ENCODE measurements at places on chromosomes 4 and X.

GRCh38 chr4:78517050-78517652 lies 34.4 kb upstream of the ANXA3 start:
- peak; percentile 71 for DNase-seq

DNA sequence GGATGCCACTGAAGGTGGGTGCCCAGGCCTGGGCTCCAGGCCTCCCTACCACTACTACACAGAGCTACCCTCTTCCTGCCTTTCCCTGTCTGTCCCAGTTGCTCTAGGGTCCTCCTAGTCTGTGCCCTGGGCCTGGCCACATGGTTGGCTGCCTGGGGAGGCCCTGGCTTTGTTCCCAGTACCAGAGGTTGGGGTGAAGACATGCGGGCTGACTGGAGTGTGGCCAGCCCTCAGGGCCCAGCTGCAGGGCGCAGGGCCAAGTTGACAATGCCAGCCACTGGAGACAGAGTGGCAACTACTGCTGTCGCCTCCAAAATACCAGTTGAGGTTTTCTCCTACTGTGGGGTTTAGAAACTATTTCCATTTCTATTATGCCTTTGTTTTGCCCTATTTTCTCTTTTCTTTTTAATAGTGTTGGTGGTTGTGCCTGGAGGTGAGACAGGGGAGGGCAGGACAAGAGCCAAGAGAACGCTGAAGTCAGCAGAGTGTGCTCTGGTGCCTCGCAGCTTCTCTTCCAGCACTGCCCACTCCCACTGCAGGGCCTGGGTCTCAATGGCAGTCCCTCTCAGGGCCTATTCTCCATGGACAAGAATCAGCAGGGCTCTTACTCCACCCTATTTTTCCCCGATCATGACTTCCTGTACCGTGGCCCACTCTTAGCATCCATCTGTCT lies 32.2 kb upstream of the XPNPEP2 start:
- DNase-seq: no peak

GRCh38 chr4:24853142-24853541 lies 57.8 kb downstream of the SOD3 start:
- DNase-seq: no peak

GRCh38 chr4:61891953-61892352 lies 691.8 kb downstream of the ADGRL3 start:
- DNase-seq: no peak

GRCh38 chr4:123505095-123506010 lies 108.8 kb downstream of the SPRY1 start:
- no peak for DNase-seq

DNA sequence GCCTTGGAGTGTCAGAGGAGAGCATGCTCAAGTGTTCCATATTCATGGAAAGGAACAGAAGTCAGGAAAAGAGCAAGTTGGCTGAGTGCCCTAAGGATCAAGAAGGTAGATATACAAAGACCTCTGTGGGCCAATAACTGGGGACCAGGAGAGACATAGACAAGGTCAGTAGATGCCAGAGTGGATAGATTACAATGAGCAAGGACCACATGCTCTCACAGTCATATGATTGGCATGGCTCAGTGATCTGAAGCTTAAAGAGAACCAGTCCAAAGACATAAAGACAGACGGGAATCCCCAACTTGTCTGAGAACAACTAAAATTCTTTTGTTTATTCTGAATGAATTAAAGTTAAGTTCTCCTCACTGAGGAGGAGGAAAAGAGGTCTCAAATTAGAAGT lies 289.7 kb downstream of the HS3ST1 start:
- DNase-seq: no peak

DNA sequence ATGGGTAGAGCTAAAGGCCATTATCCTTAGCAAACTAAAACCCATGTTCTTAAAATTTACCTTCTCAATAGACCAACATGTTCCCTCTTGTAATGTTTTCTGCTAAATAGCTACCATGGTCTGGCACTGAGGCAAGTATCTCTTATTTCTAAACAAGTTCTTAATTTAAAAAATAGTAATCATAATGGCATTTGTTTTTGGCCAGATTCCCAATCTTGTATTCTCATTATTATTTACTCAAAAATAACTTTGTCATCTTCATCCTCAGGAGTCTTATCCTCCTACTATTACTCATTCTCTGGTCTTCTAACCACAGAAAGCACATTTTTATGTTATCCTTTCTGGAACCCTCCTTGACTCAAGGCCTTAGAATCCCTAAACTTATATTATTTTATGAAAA lies 931.2 kb downstream of the CCSER1 start:
- DNase-seq: no peak

DNA sequence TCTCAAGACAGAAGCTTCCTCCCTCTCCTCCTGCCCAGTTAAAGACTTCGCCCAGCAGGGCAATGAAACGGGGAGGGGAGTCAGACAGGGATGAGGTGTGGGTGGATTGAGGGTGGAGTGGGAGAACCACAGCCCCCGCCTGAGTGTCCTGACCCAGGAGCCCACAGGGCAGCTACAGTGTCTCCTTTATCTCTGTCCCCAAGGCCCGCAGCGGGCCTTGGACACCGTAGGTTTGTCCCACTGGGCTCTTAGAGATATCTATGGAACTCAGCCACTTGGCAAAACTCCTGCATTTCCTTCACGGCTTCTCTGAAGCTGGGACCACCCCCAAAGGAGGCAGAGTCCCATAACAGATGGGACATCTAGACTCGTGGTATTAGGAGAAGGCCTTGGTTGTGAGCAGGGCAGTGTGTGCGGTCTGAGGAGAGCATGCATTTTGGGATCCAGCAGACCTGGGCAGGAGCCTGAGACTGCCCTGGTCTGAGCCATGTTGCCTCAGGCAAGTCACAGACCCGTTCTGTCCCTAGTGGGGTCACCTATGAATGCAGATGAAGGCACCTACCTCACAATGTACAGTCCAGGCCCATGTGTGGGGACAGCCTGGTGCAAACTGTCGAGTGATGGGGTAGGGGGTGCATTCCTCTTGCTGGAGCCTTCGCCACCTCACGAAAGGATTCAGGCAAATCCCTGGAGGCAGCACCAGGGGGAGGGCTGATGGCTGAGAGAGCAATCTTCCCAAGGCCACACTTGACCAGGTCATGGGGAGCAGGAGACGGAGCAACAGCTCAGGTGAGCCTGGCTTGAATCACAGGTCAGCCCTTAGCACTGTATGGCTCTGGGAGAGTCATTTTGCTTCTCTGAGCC lies 225.7 kb upstream of the PSAPL1 start:
- no peak for DNase-seq

GRCh38 chr4:186584912-186585311 lies 29.5 kb upstream of the MTNR1A start:
- DNase-seq: no peak

DNA sequence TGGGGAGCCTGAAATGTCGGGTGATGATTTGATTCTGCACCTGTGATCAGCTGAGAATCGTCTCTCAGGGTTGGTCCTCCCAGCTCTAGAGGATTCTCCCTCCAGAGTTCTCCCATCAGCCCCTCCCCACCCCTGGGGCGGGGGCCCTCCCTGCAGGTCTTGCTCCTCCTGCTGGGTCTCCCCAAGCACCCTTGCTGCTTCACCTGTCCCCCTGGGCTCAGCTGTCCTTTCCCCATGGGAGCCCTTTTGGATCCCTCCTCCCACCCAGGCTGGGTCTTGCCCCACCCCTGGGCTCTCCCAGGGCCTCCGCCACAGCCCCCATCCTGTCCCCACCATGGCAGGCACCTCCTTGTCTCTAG lies 22.2 kb downstream of the PSAPL1 start:
- no peak for DNase-seq

GRCh38 chrX:129649268-129650182 lies 5.2 kb downstream of the APLN start:
- peak; percentile 10 for DNase-seq

Data from OCI-M1 (cell line).